ENCODE measurements at places on chromosomes 7 and 10.

DNA sequence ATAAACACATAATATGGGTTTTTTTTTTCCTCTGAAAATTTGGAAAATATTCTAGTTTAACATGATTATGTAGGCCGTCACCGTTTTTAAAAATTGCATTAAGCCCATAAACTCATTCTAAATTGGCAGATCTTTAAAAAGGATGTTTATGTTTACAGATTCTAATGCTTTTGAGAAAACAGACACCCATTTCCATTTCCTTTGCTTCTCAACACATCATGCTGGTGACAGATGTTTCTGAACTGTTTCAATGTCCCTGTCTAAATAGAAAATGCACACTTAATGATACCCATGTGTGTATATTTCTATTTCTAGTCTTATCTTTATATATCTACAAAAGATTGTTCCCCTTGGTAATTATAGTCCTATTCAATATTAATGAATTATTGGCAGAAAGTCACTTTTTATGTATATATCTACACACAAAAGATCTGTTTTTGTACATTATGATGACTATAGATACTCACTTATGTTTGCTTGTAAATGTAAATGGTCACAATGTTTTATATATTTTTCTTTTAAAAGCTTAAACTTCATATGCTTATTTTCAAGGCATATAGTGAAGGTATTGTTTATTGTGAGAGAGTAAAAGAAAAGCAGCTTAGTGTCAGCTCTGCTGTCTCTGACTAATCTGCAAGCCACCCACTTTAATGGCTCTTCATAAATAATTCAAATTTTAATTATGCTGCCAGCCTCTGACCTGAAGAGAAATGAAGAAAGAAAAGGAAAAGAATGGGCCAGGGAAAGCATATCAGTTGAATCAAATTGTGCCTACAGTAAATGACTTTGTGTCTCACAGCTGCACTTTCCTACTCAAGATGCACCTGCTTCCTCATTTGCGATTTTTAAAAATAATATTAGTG is 179.4 kb downstream of the CACNA2D1 start:
- peak; percentile 49 for DNase-seq

DNA sequence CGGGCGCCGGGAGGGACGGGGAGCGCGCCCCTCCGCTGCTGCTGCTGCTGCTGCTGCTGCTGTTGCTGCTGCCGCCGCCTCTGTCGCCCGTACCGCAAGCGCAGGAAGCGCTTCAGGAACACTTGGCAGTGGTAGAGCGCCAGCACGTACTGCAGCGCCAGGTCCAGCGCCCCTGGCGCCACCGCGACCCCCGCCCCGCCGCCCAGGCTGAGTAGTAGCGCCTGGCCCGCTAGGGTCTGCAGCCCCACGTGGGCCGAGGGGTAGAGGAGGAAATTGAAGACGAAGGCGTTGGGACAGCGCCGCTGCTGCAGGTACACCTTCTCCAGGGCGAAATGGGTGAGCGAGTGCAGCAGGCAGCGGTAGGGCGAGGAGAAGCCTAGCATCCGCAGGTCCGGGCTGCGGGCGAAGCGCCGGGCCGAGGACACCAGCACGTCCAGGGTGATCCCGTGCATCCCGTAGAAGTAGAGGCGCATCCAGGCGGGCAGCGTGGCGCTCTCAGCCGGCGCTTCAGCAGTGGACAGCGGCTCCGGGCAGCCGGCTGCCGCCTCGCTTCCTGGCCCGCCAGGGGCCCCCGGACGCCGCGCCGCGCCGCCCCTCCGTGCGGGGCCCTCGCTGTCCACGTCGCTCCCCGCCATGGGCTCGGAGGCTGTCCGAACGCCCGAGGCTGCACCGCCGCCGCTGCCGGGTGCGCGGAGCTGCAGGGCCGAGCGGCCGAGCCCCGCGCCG is at the start of gene TMEM229A:
TMEM229A (minus strand) TSS at position 699 of the 726 bp plus-strand sequence; CDS start at position 635, 64 bp downstream.
- peak; percentile 56 for DNase-seq

- DNase-seq: no peak
These were observed 700 bp downstream of the GSAP start for GRCh38 chr7:77415476-77415822.

GRCh38 chr10:77289790-77290189 is 347.8 kb downstream of the KCNMA1 start:
- no peak for DNase-seq

- DNase-seq: no peak
These were observed 266.5 kb upstream of the MKLN1 start for GRCh38 chr7:131061158-131061557.

GRCh38 chr10:72981882-72982529 is 27.4 kb upstream of the PLA2G12B start:
- DNase-seq: no peak

DNA sequence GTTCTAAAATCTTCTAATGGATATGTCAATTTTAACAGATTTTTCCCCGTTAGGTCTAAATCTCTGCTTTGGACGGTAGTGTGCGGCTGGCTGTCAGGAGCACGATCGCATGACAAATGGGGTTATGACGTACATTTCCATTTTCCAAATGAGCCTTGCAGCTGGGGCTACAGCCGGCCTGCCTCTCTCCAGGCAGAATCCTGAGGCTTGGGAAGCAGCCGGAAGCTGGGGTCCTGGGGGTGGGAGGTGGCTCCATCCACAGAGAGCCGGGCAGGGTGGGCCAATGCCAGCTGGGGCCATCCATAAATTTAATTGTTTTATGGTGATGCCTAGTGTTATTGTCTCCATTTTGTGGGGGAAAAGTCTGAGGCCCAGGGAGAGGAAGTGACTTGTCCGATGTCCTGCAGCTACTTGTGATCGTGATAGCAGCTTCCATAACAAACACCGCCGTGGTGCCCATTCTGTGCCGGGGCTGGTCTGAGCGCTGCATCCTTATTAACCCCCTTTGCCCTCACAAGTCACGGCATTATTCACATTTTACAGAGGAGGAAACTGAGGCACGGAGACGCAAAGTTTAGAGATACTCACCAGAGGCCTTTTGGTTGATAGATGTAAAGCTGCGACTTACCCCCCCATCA is 53.0 kb upstream of the EBF3 start:
- no peak for DNase-seq

- no peak for DNase-seq
These were observed 365.2 kb upstream of the ZMIZ1 start for GRCh38 chr10:78703593-78703992.

DNA sequence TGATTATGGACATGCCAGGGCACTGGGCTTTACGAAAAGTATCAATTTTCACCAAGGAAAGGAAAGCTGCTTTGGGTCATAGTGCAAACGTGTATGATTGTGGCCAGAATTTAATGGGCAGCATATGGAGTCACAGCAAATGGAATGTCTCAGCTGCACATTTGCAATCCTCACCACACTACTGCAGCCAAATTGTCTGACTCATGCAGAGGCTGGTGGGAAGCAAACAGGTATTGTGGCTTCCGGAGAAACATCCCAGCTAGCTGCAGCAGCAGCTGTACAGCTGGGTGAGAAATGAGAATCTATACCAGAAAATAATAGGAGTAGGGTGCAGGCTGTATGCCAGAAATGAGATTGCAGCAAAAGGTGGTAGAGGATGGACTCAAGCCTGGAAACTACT is 374.7 kb upstream of the VWC2 start:
- no peak for DNase-seq

- DNase-seq: no peak
These were observed 17.1 kb downstream of the COL13A1 start for GRCh38 chr10:69818676-69819239.

DNA sequence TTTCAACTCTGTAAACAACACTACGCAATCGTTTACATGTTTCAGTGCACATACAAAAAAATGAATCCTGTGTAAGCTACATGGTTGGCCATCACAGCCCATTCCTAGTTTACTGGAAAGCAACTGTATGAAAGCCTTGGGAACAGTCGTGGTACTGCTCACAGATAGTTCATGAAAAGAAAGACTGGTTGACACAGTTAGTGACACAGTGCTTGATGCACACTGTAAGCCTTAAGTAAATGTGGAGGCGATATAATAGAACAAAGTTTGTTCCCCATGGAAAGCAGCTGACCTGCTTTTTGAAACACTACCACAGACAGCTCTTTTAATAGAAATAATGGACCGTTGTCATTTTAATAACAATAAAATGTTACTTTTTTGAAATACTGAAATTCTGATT is 5.1 kb downstream of the CACNA2D1 start:
- no peak for DNase-seq

DNA sequence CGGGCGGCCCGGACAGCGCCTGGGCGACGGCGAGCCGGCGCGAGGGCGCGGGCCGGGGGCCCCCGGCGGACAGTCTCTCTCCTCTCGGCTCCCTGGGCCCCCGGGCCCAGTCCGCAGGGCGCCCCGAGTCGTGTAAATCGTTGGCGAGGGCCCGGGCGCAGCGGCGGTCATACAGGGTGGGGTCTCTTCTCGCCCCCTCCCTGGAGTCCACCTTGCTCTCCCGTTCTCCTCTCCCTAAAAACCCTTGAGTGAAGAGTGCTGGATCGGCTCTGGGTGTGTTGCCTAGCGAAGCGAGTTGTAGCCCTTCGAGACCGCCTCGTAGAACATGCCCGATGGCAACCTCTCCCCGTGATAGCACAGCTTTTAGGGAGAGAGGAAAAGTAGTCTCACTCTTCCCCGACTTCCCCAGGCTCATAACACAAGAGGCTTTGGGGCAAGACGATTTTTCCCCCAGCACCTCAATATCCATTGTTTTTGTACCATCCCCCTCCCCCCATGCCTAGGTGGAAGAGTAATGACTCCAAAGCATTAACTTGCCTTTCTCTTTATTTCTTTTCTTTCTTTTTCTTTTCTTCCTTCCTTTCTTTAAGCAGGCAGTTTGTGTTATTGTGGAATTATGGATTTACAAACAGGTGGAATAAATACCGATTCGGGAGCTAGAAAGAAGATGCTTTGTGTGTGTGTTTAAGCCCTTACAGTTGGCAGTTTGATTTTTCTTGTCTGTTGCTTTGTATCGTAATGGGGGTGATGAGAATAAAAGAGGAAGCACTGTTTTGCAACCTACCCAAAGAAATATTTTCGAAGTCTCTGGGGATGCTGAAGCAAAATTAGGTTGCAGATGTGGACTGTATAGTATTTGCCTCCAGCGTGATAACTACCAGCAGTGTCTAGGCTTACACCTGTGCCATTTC is 822 bp downstream of the SHOC2 start:
- peak; percentile 37 for DNase-seq

DNA sequence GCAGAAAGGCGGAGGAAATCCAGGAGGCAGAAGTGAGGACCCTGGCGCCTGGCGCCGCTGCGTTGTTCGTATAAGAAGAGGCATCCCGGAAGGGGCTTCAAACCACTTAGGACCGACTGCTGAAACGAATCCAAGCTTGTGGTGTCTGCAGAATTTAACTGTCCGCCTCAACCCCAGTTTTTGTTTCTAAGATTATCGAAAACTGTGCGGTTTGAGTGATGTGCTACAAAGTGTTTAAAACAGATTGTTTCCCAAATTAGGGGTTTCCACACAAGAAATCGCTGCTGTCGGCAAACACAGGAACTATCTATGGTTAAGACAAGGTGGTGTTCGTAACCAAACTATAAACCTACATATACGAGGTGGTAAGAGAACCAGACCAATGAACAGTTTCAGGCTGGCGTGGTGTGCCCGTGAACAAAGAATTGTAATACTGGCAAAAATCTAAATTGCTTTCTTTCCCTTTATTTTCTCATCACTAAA is 835 bp upstream of the DGKI start:
- no peak for DNase-seq

DNA sequence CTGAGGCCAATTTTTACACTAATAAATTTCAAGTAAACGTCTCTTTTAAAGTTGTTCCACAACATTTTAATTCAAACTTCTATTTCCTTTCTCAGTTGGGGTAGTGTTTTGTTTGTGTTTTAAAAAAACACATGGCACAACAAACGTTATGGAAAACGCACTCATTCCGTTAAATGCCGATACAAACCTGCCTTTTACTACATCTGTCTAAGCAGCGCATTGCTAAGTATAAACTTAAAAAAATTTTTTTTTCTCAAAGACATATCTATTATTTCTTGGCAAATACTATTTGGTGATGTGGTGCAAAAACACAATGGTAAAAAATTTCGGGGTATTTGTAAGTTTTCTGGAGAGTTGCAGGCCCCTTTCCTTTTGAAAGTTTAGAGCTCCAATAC is 1.4 kb downstream of the SKIDA1 start:
- no peak for DNase-seq

DNA sequence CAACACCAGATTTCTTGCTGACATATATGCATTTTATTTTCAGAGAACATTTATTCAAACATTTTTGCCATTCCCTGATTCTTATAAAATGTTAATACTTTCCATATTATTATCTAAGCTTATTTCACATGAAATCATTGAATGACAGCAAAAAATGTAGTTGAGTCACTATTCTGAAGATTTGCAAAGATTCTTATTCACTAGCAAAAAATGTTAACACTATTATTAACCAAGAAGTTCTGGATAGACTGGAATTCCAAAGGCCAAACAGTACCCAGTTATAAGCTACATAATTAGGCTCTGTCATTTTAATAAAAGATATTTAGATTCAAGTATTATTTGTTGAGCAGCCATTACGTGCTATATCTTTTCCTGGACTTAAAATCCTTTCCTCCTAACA is 4.3 kb downstream of the GSTO2 start:
- DNase-seq: no peak

DNA sequence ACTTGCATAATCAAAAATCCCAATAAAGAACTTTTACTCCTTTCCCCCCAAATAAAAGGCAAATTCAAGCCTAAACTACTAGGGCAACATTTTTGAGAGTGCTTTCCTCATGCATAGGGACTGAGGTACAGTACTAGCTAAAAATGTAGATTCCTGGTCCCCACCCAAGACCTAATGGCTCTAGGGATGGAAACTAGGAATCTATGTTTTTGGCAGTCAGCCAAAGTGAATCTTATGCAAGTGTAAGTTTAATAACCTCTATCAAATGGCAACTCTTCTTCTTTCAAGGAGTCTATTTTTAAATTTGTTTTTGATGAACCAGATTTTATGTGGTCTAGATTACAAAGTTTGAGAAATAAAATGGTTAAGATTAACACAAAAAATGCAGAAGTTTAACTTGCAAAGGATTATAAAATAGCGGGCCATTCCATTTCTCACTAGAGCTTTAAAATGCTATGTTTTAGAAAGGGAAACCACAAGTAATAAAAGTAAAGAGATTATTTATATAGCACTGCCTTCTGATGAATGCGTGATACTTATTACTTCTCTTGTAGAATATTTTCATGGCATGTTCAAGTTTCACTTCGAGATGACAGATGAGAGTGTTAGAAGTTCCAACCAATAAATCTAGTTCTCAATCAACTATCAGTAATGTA is 70.4 kb upstream of the MDFIC start:
- no peak for DNase-seq

DNA sequence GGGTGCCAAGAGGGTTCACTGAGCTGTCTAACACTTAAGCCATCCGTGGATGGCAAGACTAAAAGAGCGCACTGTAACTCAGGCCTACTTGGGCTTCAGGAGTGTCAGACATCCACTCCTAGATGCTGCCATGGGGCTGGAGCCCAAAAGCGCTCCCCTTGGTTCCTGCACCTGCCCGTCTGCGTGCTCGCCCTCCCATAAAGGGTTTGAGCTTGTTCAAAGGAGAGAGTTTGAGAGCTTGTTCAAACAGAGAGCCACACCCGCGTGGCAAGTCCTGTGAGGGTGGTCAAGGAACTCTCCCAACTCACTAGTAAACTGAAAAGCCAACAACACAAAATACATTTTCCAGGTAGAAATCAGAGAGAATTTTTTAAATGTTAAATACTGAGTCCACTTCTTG is 256.7 kb downstream of the SEMA3A start:
- no peak for DNase-seq

All from NCI-H526 treated with DMSO at 0.1 percent for 48 hours (cell line).